ENCODE measurements at places on chromosomes 12 and 14. TPM values are rescaled to one million over a fixed set of nuclear protein-coding genes. Genes with fewer than 3 reads are reported as not detected.

PRR13 gene
- 282 TPM for total RNA-seq

SYT1 gene
- 6.2 TPM for total RNA-seq

SOX5 gene
- total RNA-seq: not detected

IGF1 gene
- not detected for total RNA-seq

AP5M1 gene
- 19.1 TPM for total RNA-seq

RNASE4 gene
- total RNA-seq: 4.3 TPM

SERPINA10 gene
- total RNA-seq: not detected

GALNT6 gene
- 3.6 TPM for total RNA-seq

RASSF3 gene
- total RNA-seq: 24.2 TPM

GUCY2C gene
- total RNA-seq: not detected

KRT78 gene
- total RNA-seq: not detected

CLEC2A gene
- not detected for total RNA-seq

ANO2 gene
- total RNA-seq: not detected

DPPA3 gene
- not detected for total RNA-seq

LETMD1 gene
- total RNA-seq: 23.9 TPM

MYH7 gene
- total RNA-seq: not detected

DRAM1 gene
- total RNA-seq: 20.8 TPM

KCNA5 gene
- not detected for total RNA-seq

ZDHHC22 gene
- total RNA-seq: 0.20 TPM

MGAT4C gene
- total RNA-seq: not detected

CD163 gene
- not detected for total RNA-seq

LRIG3 gene
- total RNA-seq: 5.1 TPM

LRRIQ1 gene
- total RNA-seq: 1.3 TPM

GALNT16 gene
- total RNA-seq: 3.7 TPM

C12orf54 gene
- total RNA-seq: not detected

MAGOHB gene
- total RNA-seq: 79.8 TPM

MED13L gene
- 31.7 TPM for total RNA-seq

PIWIL1 gene
- total RNA-seq: not detected

ARG2 gene
- 1.6 TPM for total RNA-seq

SERPINA5 gene
- not detected for total RNA-seq

HOXC12 gene
- total RNA-seq: not detected

SERPINA12 gene
- total RNA-seq: not detected

C12orf50 gene
- not detected for total RNA-seq

SLC6A15 gene
- 4.1 TPM for total RNA-seq

SVOP gene
- total RNA-seq: not detected

OR10P1 gene
- total RNA-seq: not detected

PPM1H gene
- total RNA-seq: 6.0 TPM

TUBA1A gene
- 228 TPM for total RNA-seq

COX8C gene
- not detected for total RNA-seq

CLEC4D gene
- not detected for total RNA-seq

MYO1H gene
- total RNA-seq: not detected

CD163L1 gene
- 0.20 TPM for total RNA-seq

TEP1 gene
- 10.0 TPM for total RNA-seq
